Daoy (cell line): ENCODE measurements at places on chromosomes 7 and 10. TPM values are rescaled to one million over a fixed set of nuclear protein-coding genes. Genes with fewer than 3 reads are reported as not detected.

DNA sequence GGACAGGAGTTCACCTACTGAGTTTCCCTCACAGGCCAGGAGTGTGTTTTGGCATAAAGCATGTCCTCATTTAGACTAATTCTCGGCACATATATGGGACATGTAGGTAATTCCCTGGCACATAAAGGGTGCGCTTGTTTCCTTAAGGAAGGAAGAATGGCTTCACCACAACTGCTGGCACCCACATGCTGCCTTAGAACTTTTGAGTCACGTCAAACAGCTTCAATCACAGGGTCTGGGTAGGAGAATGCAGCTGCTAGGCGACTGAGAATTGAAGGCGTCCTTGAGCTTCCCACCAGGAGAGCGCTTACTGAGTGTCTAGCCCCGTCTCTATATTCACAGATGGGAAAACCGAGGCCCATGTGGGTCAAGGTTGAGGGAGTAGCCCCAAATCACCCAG lies 146.1 kb downstream of the CHN2 start:
- DNase-seq, result no peak

DNA sequence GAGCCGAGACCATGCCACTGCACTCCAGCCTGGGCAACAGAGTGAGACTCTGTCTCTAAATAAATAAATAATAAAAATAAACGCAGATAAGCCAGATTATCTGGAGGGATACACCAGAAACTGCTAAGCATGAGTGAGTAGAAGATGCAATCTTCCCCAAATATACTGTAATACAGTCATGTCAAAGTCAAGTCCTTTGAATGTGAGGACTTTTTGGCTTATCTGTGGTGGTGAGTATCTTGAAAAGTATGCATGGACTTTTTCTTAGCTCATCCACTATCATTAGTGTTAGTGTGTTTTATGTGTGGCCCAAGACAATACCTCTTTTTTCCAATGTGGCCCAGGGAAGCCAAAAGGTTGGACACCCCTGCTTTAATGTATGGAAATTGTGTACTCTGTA lies 44.7 kb upstream of the PITRM1 start:
- peak; percentile 27 for DNase-seq

GRCh38 chr10:35300063-35300699 lies 36.1 kb upstream of the CCNY start:
- peak; percentile 87 for DNase-seq

DNA sequence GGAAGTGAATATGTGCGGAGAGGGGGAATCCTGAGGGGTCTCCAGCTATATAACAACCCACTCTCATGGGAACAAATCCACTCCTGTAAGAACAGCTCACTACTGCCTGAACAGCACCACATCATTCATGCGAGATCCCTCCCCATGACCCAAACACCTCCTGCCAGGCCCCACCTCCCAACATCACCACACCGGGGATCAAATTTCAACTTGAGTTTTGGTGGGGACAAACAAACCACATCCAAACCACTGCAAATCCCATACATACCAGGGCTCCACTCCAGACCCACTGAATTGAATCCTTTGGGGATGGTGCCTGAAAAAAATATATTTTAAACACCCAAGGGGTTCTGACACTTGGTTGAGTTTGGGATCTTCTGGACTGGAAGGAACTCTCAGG lies 181.5 kb upstream of the PLXNA4 start:
- DNase-seq, result peak; percentile 57

CHRM2 gene
- 0.06 and 0.51 TPM in 2 replicates for total RNA-seq

GPR15LG gene
- total RNA-seq, result not detected in 2 replicates

ST8SIA6 gene
- total RNA-seq, result 0.91 and 1.2 TPM in 2 replicates

UBN2 gene
- 2.1 and 2.9 TPM in 2 replicates for total RNA-seq

KCNMA1 gene
- 28.8 and 32.8 TPM in 2 replicates for total RNA-seq

SMO gene
- total RNA-seq, result 20.4 and 30.4 TPM in 2 replicates
